ENCODE measurements at places on chromosomes 4 and X.

GRCh38 chr4:22676063-22676462, 16.7 kb upstream of the GBA3 start:
- DNase-seq: no peak

- peak; percentile 10 for DNase-seq
Observed at GRCh38 chr4:143514497-143514896, 995 bp downstream of the SMARCA5 start.

- no peak for DNase-seq
Observed at GRCh38 chr4:23993373-23993772, 103.5 kb upstream of the PPARGC1A start.

- peak; percentile 12 for DNase-seq
Observed at GRCh38 chr4:8748236-8748575, 123.4 kb downstream of the HMX1 start.

DNA sequence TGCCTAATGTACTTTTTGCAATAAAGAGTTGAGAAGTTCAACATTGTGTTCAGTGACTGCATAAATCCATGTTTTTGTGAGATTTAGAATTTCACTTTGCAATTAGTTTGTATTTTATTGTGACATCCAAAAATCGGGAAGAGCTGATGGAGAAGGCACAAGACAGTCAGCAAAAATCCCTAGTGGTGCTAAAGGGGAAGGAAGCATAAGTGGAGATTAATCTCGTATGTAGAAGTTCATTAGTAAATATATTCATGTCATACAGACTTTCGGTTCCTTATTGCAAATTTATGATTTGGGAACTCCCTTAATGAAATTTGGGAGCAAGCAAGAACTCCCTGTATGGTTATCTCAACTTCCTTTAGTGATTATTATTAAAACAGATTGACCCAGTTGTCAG, 57.8 kb upstream of the SLC39A8 start:
- no peak for DNase-seq

DNA sequence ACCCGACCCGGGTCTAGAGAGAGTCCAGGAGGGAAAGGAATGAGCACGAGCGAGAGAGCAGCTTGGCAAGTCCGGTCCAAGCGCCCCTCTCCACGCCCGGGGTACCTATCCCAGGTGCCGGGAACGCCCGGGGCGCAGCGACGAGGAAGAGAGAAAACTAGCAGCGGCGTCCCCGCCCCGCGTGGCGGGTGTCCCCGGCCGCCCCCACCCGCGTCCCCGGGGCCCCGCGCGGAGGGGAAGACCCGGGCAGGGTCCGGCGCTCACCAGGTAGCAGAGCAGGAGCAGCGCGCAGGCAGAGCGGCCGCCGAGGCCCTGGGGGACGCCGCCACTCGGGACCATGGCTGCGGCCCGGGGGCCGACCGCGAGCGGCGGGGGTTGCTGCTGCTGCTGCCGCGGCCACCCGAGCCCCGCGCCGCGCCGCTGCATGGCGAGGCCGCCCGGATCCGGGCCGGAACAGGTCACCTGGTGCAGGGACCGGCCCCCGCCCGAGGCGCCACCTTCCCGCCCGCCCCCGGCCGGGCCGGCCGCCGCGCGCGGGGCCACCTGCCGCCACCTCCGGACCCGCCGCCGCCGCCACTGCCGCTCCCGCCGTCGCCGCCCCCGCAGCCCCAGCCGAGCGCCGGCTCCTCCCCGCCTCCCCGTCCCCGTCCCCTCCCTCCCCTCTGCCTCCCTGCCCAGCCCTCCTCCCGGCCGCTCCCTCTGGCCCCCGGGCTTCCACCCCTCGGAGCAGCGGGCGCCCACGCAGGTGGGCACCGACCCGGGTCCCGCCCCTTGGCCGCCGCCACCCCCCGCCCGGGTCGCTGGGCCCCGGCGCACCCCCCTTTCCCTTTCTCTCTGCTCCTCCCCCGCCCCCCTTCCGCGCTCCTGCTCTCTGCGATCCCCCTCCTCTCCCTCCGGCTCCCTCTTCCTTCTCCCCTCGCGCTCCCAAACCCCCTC, at the start of gene SEL1L3:
Gene SEL1L3, minus strand, starts transcription at position 578 of the 936 bp plus-strand sequence. Its CDS starts 152 bp downstream, at position 426.
- DNase-seq: peak; percentile 64

DNA sequence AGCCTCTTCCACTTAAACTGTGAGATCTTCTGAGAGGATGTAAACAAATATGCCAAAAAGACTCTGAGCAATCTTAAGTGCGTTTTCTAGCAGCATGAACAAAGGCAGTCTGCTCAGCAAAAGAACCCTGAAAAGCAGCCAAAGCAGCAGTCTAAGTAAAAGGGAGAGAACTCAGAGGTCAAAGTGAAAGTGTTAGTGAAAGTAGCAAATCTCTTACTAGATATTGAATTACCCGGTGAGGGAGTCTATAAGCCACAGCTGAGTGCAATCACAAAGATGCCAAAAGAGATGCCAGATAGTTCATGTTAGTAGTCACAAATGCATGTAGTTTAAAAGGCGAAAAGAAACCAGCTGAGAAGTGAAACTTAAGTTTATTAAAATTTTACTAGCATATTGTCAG, 7.9 kb upstream of the GNRHR start:
- no peak for DNase-seq

DNA sequence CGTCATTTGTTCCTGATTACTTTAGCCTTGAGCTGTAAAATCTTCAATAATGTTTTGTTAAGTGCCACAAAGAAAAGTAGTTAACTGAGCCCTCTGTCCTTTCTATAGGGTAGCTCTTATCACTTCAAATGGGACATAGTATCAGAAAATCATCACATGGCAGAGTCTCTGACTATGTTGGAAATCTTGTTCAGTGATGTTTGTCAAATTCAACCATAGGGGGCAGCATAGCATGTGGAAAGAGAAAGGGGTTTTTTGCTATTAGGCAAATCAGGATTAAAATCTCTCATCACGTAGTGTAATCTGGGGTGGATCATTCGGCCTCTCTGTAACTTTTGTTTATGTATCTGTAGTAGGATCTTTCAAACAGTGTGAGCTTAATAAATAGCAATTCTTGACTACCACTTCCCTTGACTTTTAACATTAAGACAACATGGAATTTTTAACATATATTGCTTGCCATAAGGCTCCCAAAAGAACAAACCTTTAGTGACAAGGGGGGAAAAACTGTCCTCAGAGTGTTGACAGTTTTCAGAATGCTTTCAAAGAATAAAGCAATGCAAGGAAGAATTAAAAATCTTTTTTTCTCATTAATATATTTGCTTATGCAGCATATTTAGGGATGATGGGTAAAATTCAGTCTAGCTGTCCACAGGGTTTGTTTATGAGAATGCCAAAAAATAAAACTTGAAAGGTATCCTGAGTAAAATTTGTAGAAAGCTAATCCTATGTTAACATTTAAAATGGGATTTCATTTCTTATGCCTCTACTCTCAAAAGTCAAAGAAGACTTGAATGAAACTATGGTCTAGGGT, 127.2 kb downstream of the FBXW7 start:
- no peak for DNase-seq

- no peak for DNase-seq
Observed at GRCh38 chr4:97548186-97548585, 595.1 kb downstream of the STPG2 start.

GRCh38 chr4:111919639-111920038, 225.6 kb upstream of the FAM241A start:
- DNase-seq: no peak

GRCh38 chr4:8370106-8370787, 70.3 kb downstream of the ACOX3 start:
- DNase-seq: no peak

- DNase-seq: no peak
Observed at GRCh38 chr4:87532907-87533306, 3.7 kb upstream of the SPARCL1 start.

- no peak for DNase-seq
Observed at GRCh38 chrX:44507292-44507691, 35.4 kb downstream of the FUNDC1 start.

DNA sequence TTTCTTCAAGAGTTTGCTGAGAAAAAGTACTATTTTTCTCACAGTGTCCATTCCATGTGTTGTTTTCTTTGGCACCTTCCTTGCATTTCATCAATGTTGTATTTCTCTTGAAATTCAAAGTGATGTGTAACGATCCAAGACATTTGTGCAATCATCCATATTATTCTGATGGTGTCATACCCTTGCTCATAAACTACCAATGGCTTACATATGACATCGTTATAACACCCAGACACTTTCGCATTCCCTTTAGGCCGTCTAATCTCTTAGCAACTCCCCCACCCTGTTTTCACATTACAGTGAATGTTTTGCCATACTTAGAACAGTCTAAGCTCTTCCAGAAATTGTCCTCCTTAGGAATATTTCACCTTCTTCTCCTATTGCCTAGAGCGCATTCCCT, 1779.0 kb downstream of the PCDH7 start:
- DNase-seq: no peak

DNA sequence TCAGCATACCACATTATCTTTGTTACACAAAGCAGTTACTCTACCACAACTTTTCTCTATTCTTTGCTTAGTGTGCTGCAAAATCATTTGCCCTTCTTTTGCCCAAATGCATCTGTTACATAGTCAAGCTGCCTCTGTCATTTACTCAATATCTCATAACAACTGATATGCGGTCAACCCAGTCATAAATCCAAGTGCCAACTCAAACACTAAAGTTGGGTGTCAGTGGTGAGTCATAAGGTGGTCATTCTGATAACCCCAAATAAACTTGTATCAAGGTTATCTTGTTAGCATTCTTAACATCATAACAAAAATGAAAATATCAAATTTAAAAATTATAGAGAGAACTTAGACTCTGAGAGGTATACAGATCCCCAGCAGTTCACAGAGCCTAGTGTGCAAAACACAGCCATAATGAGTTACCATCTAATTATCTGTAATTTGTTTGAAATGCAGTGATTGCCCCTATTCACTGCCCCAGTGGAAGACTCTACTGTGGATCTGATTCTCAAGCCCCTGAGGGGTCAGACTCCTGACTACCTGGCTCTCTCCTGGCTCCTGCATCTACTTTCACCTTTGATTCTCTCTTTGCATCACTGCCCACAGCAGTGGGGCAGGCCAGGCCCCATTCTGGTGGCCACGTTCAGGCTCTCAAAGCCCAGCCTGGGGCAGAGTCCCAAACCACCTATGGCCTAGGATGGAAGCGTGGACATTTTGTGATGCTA, 29.2 kb downstream of the TBC1D9 start:
- no peak for DNase-seq

DNA sequence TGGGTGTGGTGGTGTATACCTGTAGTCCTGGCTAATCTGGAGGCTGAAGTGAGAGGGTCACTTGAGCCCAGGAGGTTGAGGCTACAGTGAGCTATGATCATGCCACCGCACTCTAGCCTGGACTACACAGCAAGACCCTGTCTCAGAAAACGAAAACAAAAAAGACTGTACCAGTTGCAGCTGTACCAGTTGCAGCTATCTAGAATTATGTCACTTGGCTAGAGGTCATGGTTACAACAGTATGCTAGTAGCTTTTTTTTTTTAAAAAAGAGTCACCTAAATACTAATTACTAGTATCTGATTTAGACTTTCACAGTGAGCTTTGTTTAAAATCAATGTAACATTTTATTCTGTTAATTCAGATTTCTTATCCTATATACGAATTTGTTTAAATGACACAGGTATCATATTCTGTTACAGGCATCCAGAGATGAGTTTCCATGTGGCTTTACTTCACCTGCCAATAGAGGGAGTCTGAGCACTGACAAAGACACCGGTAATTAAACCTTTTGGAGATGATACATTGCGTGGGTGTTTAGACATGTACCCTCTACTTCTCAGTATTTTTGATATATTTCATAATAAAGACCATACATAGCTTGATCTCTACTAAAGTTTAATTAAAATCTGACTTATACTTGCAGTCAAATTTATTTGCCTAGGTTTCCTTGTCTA, 100.2 kb upstream of the IL13RA1 start:
- DNase-seq: no peak

DNA sequence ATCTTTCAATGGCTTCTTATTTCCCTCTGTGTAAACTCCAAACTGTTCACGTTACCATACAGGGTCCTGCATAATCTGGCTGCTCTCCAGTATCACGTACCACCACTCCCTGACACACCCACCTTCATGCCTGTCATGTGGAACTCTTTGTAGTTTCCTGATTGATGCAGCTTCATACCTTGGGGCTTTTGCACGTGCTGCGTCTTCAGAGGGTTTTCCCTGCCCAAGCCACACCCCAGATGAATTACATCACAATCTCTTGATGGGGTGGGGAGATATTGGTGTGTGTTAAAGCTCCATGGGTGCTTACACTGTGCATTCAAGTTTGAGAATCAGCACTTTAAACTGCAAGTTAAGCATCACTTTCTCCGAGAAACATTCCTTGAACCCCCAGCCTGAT, 101.9 kb downstream of the CT47B1 start:
- no peak for DNase-seq

Data from activated naive CD4-positive, alpha-beta T cell treated with anti-CD3 and anti-CD28 coated beads, Interleukin-2, amount 50 U/mL, for 16 hours (primary cell).